ENCODE measurements at places on chromosomes 3 and 15.

DNA sequence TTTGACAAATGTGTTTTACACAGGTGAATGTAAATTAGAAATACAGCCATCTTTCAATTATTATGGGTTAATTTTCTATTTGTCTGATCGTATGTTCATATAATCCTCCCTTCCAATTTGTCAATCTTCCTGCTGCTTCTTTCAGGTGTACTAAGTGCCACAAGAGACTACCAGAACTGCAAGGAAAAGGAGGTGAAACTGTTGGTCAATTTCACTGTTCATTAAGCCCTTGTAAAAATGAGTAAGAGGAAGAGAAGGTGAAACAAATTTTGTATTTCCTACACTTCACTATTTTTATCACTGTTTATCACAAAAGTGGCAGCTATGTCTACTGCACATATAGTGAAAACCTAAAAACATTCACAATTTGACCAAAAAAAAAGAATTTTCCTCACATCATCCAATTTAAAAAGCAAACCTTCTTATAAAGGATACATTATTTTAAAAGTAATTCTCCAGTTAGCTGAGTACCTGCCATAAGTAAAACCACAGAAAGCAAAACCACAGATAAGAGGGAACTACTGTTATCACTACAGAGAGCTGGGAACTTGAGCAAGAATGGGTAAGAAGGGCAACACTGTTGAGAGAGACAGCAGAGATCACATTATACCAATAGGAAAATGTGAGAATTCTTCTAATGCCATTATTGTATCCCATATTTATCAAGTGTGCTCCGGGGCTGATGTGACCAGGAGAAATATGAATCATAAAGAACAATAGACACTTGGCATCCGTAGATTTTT is 163.0 kb downstream of the TBC1D5 start:
- DNase-seq, result no peak

- DNase-seq, result no peak
These were observed 178.9 kb downstream of the SV2B start for GRCh38 chr15:91278951-91279350.

DNA sequence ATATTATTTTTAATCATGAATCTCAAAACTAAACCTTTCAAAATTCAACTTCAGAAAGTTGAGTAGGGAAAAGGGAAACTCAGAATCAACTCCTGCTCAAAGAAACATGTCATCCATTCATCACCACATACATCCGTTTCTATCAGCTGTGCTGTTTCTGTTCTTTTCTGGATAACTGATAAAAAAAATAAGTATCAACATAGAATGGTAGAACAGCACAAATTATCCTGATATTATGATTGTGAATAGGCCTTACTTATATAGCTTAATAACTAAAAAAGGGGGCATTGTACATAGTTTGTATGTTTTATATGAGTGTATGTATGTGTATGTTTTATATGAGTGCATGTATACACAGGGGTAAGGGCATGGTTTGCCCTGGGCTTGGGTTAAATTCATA is 3.1 kb downstream of the TM4SF1 start:
- no peak for DNase-seq

DNA sequence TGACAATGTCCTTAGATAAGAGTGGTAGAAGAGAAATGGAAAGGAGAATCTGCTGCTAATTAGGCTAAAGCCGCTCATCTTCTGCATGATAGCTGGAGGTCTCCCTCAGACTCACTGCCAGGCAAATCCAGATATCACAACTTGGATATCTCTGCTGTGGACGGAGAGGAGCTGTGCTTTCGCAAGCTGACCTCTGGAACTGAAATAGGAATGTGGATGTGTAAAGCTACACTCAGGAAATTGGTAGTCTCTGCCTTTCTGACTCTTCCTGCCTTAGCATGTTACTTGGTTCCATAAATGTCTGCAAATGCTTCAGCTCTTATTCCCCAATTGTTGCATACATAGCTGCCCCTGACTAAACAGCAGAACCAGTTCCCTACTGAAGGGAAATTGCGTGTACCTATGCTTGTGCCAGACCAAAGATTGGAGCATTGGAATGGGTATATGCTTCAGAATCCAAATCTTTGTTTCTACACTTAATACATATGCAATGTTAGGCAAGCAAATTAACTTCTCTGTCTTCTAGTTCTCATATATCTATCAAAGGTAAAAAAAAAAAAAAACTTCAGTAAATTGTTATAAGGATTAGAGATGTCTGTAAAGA is 74.7 kb upstream of the ROBO2 start:
- no peak for DNase-seq

DNA sequence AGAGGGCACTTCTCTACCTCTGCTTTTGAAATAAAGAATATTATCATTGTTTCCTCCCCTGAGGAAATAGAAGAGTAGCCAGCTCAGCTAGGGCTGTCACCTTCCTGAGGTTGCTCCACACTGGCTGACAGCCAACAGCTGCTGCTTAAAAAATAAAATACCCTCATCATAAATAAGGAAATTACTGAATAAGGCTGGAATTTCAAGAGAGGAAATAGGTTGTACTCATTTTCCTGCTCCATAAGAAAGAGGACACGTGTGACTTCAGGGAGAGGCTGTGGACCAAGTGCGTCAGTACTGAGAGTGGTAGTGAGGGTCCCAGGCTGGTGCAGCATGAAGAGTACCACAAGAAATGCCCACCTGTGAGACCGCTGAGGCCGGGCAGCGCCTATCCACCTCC is 8.1 kb upstream of the C2CD4B start:
- no peak for DNase-seq

- DNase-seq, result no peak
These were observed 318.4 kb upstream of the COL8A1 start for GRCh38 chr3:99319961-99320360.

- DNase-seq, result no peak
These were observed 169.0 kb downstream of the OPA1 start for GRCh38 chr3:193761969-193762368.

DNA sequence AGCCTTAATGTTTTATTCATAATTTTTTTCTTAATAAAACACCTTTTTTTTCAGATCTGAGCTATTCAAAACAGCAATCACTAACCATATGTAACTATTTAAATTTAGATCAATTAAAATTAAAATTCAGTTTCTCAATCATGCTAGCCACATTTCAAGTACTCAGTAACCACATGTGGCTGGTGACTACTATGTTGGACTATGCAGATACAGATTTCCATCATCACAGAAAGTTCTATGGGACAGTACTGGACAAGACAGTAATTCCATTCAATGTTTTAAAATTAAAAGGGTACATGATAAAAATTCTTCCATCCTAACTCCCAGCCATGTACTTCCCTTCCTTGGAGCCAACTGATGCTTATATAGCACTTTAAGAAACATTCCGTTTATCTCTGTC is 119.3 kb downstream of the GLDN start:
- no peak for DNase-seq

- DNase-seq, result no peak
These were observed 17.7 kb downstream of the MYNN start for GRCh38 chr3:169790687-169791429.

- no peak for DNase-seq
These were observed 3.6 kb downstream of the CHSY1 start for GRCh38 chr15:101248274-101248673.

- no peak for DNase-seq
These were observed 68.5 kb downstream of the TMCC1 start for GRCh38 chr3:129824926-129825541.

DNA sequence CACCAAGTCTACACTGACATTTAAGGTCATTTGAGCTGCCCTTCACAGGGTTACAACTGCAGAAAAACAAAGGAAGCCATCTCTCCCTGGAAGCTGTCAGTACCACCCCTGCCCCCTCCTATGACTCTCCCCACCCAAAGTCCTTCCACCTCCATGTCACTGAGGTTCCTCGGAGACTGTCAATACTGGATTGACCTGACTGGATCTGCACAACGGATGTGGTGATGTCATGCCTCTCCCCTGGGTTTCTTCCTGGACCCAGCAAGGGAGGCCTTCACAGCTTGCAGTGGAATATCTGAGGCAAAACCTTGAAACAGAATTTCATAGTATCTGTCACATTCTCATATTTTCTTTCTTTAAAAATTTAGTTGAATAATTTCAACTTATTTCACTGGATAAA is 153.5 kb downstream of the CLSTN2 start:
- no peak for DNase-seq

DNA sequence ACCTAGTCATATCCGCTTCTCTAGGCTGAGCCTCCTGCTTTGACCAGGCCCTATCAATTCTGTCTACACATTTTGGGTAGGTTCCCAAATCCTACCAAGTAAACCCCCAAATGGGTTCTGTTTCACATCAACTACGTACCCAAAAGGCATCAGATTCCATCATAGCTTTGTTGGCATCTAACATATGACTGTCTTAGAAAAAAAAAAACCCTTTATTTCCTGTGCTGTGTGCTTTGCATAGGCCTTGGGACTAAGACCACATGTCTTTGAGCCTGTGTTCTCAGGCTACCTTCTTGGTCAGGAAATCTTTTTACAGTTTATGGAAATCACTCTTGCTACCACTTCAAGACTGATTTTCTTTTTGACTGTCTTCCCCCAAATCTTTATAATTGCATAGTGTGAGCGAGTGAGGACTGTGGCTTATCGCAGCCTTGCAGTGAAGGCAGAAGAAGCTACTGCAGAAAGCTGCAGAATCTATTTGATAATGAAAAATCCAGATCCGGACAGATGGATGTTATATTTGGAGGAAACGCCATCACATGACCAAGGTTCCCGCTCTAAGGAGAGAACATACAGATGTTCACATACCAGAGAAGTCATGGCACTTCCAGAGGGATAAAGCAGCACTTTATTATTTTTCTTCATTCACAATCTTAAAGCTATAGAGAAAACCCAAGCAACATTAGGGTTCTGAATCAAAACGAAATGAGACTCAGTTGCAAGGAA is 111.2 kb downstream of the EOMES start:
- no peak for DNase-seq

- no peak for DNase-seq
These were observed 191.1 kb downstream of the PLCH1 start for GRCh38 chr3:155553780-155554179.

DNA sequence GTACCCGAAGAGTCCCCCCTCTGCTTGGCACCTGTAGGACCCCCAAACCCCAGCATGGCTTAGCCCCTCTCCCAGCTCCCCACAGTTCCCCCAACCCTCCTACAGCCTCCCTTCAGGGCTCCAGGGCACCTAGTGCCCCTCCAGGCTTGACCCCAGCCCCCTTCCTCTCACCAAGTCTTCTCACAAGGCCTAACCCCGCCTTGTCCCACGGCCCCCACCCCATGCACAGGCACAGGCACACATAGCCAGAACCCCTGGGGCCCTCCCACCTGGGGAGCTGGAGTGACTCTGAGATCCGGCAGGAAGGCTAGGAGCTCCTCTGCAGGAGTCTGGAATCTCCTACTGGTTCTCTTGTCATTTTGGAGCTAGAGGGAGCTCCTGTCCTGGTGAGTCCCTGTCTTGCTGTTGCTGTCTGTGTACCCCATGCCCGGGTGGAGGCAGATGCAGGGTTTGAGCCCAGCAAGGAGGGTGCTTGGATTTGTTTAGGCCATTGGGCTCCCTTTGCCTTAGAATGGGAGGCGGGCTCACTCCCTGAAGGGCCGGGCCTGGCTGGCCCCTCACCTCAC is 39.6 kb downstream of the KLF13 start:
- DNase-seq, result no peak

- DNase-seq, result no peak
These were observed 10.6 kb downstream of the PARP14 start for GRCh38 chr3:122691195-122691594.

DNA sequence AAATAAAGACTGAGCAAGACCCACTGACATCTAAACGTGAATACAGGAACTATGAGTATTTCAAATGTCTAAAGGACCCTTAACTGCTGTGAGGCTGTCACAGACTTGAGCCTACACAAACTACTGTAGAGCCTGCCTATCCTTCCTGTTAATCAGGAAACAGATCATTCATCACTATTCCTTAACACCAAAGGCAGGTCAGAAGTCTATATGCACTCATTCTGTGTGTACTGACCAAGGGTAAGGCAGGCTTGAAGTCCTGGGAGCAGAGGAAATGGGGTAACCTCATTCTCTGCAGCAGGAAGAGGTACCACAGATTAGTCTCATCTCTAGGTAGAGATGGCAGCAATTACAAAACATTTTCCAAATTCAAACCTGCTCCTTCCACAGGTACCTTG is 30.7 kb downstream of the NPTN start:
- no peak for DNase-seq

All from NCI-H1436 treated with DMSO at 0.1 percent for 48 hours (cell line).